ENCODE measurements at places on chromosomes 16 and 17.

DNA sequence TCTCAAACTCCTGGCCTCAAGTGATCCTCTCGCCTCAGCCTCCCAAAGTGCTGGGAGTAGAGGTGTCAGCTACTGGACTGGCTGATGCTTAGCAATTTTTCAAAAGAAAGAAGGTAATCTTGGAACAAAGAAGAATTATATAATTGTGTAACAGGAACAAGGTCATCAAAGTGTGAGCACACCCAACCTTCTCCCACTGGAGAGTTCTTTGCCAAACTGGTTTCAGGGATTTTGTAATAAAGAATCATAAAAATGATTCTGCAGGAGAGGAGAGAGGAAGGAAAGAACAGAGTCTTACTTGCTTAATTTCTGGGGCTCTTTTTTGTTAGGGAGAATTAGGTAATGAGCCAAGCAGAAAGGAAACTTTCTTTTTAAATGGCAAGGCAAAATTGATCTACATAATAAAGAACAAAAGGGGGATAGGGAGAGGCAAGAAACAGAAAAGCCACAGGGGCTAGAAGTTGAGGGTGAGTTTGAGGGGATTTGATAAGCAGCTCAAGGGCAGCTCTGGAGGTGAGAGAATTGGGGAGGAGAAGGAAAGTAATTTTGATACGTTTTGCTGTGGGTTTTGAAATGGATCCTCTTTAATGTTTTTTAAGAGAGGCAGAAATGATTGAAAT is 21.3 kb downstream of the CHD9NB start:
- DNase-seq: no peak

DNA sequence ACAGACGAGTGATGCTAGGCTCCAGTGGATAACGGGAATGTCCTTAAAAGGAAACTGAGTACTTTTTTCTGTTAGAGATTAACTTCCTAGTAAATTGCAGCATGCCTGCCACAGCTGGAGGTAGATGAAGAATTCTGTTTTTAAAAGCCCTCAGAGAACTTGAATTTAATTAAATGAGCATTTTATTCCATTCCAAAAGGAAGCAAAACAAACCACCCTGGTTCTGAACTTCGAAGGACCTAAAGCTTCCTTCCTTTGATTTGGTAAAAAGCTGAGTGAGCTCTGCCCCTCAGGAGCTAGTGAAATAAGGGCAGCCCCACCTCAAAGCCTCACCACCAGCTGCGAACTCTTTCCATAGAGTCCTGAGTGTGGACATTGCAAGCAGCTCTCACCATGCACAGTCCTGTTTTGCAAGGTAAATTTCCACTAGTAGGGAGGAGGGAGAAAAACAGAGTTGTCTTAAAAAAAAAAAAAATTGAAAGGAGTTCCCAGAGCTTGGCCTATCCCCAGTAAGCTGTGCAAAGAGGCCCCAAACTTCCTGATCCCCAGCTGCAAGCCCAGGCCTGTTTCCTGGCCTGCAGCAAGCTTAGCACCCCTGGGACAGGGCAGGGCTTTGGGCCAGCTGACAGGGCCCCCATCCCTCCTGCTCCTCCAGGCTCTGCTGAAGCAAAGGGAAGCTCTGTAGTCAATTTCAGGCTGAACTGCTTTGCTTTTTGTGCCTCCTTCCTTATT is 11.2 kb downstream of the CHD9NB start:
- DNase-seq: no peak

DNA sequence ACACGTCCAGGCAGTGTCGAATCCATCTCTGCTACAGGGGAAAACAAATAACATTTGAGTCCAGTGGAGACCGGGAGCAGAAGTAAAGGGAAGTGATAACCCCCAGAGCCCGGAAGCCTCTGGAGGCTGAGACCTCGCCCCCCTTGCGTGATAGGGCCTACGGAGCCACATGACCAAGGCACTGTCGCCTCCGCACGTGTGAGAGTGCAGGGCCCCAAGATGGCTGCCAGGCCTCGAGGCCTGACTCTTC is 7.2 kb upstream of the CD68 start:
- DNase-seq: no peak

DNA sequence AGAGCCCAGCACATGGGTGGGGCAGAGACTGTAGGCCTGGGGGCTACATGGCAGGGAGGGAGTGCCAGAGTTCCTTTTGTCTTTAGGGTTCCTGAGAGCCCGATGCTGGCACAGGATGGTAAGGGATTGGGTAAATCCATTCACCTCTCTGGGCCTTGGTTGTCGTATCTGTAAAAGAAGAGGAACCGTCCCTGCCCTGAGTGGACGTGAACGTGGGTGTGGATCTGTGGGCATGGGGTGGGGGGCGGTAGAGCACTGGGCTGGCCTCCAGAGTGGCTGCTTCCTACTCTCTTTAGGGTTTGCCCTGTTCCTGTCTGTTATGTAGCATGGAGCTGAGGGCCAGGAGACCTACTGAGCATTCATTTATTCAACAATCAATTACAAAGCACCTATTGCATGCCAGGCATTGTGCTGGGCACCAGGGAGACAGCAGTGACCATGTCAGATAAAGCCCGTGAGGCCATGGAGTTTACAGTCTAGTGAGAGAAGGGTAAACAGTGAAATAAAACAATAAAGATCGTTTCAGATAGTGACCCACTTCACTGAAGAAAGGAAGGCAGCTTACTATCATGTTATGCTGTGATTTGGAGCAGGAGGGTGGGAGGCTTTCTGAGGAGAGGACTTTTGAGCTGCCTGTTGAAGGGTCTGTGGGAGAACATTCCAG is 13.1 kb upstream of the TCAP start:
- DNase-seq: no peak

DNA sequence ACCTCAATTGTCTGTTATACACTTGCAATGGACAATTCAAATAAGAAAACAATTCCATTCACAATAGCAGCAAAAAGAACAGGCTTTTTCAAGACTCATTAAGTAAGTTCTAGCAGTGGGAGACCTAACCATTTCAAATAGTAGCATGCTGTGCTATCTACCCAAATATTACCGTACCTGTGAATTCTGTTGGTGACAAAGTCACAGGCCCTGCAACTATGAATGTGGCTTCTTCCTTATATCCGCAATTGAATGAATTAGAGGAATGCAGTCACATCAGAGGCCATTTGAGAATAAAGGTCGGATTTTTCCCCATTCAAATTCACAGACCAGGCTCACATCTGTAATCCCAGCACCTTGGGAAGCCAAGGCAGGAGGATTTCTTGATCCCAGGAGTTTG is 800 bp upstream of the NME4 start:
- no peak for DNase-seq

GRCh38 chr16:51666821-51667220 is 515.8 kb upstream of the SALL1 start:
- no peak for DNase-seq

DNA sequence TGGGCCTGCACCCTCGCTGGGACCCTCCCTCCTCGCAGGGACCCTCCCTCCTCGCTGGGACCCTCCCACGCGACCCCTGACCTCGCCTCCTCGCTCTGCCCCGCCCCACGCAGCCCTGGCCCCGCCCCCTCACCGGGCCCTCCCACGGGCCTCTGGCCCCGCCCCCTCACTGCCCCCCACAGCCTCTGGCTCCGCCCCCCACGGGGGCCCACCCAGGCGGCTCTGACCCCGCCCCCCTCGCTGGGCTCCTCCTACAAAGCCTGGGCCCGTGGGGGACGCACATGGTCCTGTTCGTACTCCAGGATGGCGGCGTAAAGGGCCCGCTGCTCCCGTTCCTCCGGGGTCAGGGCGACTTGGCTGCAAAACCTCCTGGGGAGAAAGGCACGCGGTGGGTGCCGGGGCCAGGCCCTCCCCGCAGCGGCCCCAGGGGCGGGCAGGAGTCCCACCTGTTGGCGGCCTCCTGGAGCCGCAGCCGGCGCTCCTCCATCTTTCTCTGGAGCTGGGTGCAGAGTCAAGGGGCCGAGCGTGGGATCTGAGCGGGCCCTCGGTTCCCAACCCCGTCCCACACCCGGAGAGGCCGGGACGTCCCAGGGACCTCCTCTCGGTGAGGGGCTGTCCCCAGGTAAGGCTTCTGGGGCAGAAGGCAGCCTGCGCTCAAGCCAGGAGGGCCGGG is 9.0 kb downstream of the VPS9D1 start:
- DNase-seq: no peak

DNA sequence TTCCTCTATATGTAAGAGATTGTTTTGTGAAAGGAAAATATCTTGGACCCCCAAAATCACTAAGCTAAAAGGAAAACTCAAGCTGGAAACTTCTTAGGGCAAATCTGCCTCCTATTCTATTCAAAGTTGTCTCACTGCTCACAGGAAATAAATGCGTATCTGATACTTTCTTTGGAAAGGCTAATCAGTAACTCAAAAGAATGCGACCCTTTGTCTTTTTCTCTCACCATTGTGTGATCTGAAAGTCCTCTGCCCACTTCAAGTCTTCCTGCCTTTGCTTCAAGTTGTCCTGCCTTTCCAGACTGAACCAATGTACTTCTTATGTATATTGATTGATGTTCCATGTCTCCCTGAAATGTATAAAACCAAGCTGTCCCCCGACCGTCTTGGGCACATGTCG is 157.3 kb downstream of the KIF2B start:
- no peak for DNase-seq

DNA sequence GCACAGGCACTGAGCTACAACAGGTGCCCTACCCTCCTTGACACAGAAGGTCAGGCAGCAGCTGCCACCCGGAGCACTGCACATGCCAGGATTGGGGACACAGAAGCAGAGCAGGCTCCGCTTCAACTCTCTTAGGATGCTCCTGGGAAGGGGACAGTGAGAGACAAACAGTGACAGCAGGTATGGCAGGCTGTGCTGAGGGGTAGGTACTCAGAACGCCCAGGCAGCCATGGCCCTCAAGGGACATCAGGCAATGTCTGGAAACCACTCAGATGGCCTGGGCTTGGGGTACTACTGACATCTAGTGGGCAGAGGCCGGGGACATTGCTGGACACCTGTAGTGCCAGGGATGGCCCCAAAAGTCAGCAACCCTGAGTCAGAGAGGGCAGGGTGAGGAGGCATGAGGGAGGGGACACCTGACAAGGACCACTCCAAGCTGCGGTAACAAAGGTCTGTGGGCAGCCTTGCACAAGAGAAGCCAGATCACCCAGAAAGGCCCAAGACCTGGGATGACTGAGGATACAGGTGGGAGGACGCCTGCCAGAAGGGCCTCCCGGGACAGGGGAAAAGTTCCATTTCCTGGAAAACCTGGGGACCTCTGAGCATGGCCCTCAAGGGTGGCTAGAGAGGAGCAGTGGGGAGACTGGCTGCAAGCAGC is 21.2 kb downstream of the PEMT start:
- no peak for DNase-seq

DNA sequence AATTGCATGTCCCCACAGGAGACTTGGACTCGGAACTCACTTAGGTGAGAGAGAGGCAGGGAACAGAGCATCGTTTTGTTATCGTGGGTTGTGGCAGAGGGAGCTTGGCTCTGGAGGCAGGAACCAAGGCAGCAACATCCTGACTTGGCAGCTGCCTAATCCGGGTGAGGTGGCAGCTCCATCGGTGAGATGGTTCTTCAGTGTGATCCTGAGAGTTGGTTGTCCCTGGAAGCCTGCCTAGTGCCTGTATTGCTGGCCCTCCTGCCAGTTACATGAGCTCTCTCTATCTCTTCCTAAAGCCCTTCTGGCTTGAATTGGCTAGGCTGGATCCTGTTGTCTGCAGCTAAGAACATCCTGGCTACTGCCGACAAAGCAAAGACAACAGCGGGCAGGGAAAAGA is 19.9 kb upstream of the SEC14L1 start:
- DNase-seq: no peak

DNA sequence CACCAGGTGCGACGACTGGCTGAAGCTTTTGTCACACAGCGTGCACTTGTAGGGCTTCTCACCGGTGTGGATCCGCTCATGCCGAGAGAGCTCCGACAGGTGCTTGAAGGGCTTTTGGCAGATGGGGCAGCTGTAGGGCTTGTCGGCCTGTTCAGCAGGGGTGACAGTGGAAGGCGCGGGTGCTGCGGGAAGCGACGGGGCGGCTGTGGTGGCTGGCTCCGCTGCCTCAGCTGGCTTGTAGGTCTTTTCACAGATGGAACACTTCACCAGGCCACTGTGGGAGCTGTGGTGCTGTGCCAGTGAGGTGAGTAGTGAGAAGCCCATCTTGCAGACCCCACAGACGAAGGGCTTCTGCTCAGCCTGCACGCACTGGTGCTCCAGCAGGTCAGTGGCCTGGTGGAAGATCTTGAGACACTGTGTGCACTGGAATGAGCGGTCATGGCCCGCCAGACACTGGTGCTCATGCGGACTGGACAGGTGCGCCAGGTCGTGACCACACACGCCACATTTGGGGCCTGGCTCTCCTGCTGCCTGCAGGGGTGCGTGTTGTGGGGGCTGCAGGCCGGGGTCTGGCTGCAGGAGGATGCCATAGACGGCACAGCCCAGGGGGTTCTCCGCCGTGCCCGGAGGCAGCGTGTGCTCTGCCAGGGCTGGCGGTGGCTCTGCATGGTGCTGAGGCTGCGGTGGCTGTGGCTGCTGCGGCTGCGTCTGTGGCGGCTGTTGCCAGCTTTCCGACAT is 2.8 kb downstream of the ZNF319 start:
- no peak for DNase-seq

DNA sequence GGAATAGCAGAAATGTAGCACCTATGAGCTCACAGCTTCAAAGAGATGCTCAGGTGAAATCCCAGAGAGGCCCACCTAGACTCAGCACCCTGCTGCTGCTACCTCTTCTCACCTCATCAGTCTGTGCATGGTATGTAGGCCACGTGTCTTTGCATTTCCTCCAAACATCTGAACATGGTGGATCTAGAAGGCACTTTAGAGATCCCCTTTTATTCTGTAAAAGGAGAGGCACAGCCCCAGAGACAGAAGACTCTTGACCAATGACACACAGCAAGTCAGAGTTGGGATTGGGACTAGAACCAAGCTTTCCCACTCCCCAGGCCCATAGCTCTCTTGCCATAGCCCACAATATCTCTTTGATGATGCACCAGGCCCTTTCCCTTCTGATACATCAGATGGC is 19.4 kb upstream of the NKD1 start:
- no peak for DNase-seq

- no peak for DNase-seq
These were observed at the start of gene NME4 for GRCh38 chr16:397135-397661. TSS of gene NME4 (plus strand) at chr16:397199. CDS start at chr16:397223, 24 bp downstream.

- no peak for DNase-seq
These were observed 11.6 kb downstream of the KRT33A start for GRCh38 chr17:41338961-41339485.

GRCh38 chr17:17086585-17086984 is 44.3 kb downstream of the MPRIP start:
- DNase-seq: no peak

GRCh38 chr16:17278988-17279387 is 191.8 kb downstream of the XYLT1 start:
- DNase-seq: no peak

GRCh38 chr16:48225456-48225855 is 18.6 kb upstream of the LONP2 start:
- no peak for DNase-seq

Data from NCI-H1436 treated with DMSO at 0.1 percent for 48 hours (cell line).